ENCODE measurements at places on chromosomes 3 and 15. TPM values are rescaled to one million over a fixed set of nuclear protein-coding genes. Genes with fewer than 3 reads are reported as not detected.

DNA sequence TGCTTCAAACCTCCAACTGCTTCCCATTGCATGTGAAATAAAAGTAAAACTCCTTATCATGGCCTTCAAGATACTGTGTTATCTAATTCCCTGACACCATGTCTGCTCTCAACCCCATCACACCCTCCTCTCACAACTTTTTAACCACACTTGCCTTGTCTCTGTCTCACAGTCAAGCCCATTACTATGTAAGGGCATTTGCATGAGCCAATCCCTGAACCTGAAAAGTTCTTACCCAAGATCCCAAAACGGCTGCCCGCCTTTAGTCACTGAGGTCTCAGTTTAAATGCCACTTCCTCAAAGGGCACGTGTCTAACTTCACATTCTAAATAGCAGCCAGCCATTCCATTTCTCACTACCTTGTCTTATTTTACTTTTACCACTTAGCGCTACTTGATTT is 83.1 kb downstream of the SST start:
- H3K4me1 ChIP-seq = no peaks in the 10 kb centered on the region
- peaks cover 67% of the 10 kb centered on the region for H3K27me3 ChIP-seq
- DNase-seq = no peak
- H3K27ac ChIP-seq = no peak overlapping the region
- no peak overlapping the region for H3K4me3 ChIP-seq

- peaks cover 17% of the 10 kb centered on the region for H3K27me3 ChIP-seq
- H3K36me3 ChIP-seq = no peaks in the 10 kb centered on the region
- no peaks in the 10 kb centered on the region for H3K4me1 ChIP-seq
- H3K4me3 ChIP-seq = no peak overlapping the region
Measured at GRCh38 chr15:91202510-91203102, 102.5 kb downstream of the SV2B start.

Gene GLCE
- total RNA-seq = 4.6 TPM

GRCh38 chr3:135243616-135244015 is 448.6 kb downstream of the EPHB1 start:
- no peaks in the 10 kb centered on the region for H3K4me1 ChIP-seq
- peaks cover 1% of the 10 kb centered on the region for H3K27me3 ChIP-seq
- H3K4me3 ChIP-seq = no peak overlapping the region
- H3K27ac ChIP-seq = no peak overlapping the region
- no peaks in the 10 kb centered on the region for H3K36me3 ChIP-seq
- DNase-seq = no peak

- H3K4me1 ChIP-seq = peaks cover 9% of the 10 kb centered on the region
- DNase-seq = no peak
- H3K27ac ChIP-seq = no peak overlapping the region
- H3K4me3 ChIP-seq = no peak overlapping the region
- H3K27me3 ChIP-seq = peaks cover 2% of the 10 kb centered on the region
- H3K36me3 ChIP-seq = no peaks in the 10 kb centered on the region
Measured at GRCh38 chr3:58528629-58529028, 8.4 kb downstream of the ACOX2 start.

Gene LSAMP
- total RNA-seq = not detected

Gene OR5H1
- total RNA-seq = not detected

DNA sequence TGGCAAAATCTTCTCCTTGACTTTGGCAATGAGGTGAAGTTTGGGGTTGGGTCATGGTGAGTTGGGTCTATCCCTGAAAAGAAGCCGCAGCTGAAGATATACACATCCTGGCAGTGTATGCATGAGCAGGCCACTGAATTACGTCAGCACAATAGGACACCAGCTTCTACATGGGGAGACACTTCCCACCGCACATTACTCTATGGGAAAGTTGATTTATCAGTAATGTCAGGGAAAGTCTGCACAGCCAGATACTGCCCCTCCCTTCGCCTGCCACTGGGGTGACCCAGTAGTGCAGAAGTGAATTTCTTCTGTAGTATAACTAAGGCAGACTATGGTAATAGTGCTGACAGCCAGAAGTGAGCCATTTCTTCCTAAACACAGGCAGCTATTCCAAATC is 245.0 kb downstream of the NTRK3 start:
- H3K4me1 ChIP-seq = no peaks in the 10 kb centered on the region
- no peak for DNase-seq
- H3K4me3 ChIP-seq = no peak overlapping the region
- peaks cover 4% of the 10 kb centered on the region for H3K27me3 ChIP-seq
- H3K36me3 ChIP-seq = no peaks in the 10 kb centered on the region

GRCh38 chr15:60582370-60583036 is 103.6 kb upstream of the ICE2 start:
- H3K4me1 ChIP-seq = peaks cover 63% of the 10 kb centered on the region
- DNase-seq = peak; percentile 85
- peak overlapping the region; percentile 89 for H3K4me3 ChIP-seq
- peaks cover 4% of the 10 kb centered on the region for H3K36me3 ChIP-seq
- H3K27ac ChIP-seq = peak overlapping the region; percentile 91

DNA sequence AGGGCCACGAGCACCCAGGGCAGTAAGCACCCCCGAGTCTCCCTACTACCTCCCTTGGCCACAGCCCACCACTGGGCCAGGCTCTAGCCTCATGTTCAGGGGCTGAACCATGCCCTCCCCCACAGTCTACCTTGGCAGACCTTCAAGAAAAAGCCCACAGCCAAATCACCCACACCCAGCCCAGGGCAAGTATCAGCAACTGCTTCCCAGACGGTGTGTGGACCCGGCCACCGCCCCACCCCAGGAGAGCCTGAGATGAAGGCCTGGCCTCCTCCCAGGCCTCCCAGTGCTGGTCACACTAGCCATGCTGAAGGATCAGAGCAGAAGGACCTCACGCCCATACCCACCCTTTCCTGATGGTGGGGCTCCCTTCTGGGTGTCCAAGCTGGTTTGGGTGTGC is 92.0 kb upstream of the LINGO1 start:
- H3K27me3 ChIP-seq = peaks cover 3% of the 10 kb centered on the region
- no peaks in the 10 kb centered on the region for H3K36me3 ChIP-seq
- no peak for DNase-seq
- H3K27ac ChIP-seq = no peak overlapping the region
- H3K4me3 ChIP-seq = no peak overlapping the region

GRCh38 chr3:18189282-18190050 is 235.7 kb downstream of the SATB1 start:
- no peak for DNase-seq
- peaks cover 3% of the 10 kb centered on the region for H3K27me3 ChIP-seq
- no peaks in the 10 kb centered on the region for H3K4me1 ChIP-seq
- no peak overlapping the region for H3K4me3 ChIP-seq
- no peak overlapping the region for H3K27ac ChIP-seq

Gene CP
- not detected for total RNA-seq

GRCh38 chr15:75696311-75696720 is 16.3 kb downstream of the CSPG4 start:
- peaks cover 8% of the 10 kb centered on the region for H3K27me3 ChIP-seq
- H3K4me1 ChIP-seq = peaks cover 15% of the 10 kb centered on the region
- H3K4me3 ChIP-seq = no peak overlapping the region
- DNase-seq = no peak
- no peak overlapping the region for H3K27ac ChIP-seq

Gene ZXDC
- 34.3 TPM for total RNA-seq

DNA sequence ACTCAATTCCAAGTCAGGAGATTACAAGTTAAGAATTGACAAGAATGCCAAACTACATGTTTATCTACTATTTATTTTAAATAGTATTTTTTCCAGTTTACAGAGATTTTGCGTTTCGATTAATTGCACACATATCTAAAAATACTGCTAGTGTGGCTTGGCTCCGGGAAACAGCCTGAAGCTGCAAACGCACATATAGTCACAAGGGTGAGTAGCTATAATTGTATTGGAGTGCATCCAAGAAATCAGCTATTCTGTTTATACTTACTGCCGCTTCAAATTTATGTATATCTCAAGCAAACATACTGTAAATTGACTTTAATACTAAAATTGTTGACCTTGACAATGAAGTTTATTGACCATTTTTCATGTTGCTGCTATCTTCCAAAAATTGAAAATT is 77.0 kb upstream of the PLSCR5 start:
- H3K4me3 ChIP-seq = no peak overlapping the region
- H3K27me3 ChIP-seq = no peaks in the 10 kb centered on the region
- no peaks in the 10 kb centered on the region for H3K4me1 ChIP-seq
- peaks cover 5% of the 10 kb centered on the region for H3K36me3 ChIP-seq
- H3K27ac ChIP-seq = no peak overlapping the region

GRCh38 chr3:144770915-144771351 is 799.3 kb downstream of the DIPK2A start:
- no peak overlapping the region for H3K4me3 ChIP-seq
- no peaks in the 10 kb centered on the region for H3K36me3 ChIP-seq
- no peak overlapping the region for H3K27ac ChIP-seq
- no peaks in the 10 kb centered on the region for H3K27me3 ChIP-seq
- H3K4me1 ChIP-seq = no peaks in the 10 kb centered on the region
- DNase-seq = no peak

DNA sequence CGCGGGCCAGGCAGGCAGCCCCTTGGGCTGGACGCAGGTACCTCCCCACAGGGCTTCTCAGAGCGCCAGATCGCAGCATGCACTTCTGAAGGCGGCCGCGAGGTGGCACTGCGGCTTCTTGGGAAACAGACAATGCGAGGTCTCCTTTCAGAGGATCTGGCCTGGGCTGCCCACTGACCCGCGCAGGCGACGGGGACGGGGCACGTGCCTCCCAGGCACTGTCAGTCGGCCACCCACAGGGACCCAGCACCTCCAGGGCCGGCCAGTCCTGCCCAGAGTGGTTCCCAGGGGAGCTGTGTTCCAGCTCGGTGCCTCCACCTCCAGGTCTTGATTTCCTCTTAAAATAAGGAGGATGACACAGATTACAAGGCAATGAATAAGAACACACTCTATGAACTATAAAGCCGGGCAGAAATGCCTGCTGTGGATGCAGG is 24.4 kb upstream of the TXNRD3 start:
- no peak overlapping the region for H3K27ac ChIP-seq
- DNase-seq = peak; percentile 85
- peaks cover 20% of the 10 kb centered on the region for H3K27me3 ChIP-seq

Gene SPATA12
- total RNA-seq = not detected

DNA sequence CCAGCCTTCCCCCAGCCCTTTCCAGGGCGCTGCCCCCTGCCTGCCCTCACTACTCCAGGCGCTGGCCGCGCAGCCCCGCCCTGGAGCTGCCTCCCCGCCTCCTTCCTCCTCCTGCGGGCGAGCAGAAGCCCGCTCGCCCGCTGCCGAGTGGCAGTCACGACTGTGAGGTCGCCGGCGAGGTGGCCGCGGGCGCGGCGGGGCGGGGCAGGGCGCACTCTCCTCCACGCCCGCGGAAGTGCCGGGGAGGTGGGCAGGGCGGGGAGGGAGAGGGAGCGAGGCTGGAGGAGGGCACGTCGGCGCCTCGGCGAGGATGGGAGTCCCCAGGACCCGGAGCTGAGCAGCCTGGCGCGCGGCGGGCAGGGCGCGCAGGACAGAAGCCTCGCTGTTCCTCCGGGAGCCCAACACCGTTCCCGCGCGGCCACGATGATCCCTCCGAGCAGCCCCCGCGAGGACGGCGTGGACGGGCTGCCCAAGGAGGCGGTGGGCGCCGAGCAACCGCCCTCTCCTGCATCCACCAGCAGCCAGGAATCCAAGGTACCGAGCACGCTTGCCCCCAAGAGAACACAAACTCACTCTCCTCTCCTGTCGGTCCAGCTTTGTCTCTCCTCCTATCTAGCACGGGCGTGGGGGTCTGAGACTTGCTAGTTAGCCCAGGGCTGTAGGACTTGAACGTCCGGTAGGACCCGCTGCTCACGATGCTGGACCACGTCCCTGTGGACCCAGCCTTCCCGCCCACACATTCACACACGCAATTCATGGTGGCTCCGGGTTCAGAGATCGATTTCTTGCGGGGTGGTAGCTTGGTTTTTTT is at the start of gene STAC:
STAC (plus strand) TSS at position 284 of the 811 bp plus-strand sequence; CDS start at position 424, 140 bp downstream.
- no peak within 1 kb of the TSS for H3K27ac ChIP-seq
- peak within 1 kb of the TSS; percentile 33 for H3K4me3 ChIP-seq
- no peaks in the 10 kb centered on the region for H3K4me1 ChIP-seq
- H3K27me3 ChIP-seq = peaks cover 16% of the 10 kb centered on the region
- H3K36me3 ChIP-seq = peaks cover 5% of the 10 kb centered on the region
- DNase-seq = peak; percentile 65

Gene CAMKV
- total RNA-seq = not detected

- no peak for DNase-seq
- peaks cover 8% of the 10 kb centered on the region for H3K4me1 ChIP-seq
- H3K36me3 ChIP-seq = peaks cover 17% of the 10 kb centered on the region
Measured at GRCh38 chr15:82228750-82229149, 33.8 kb downstream of the EFL1 start.

Gene NR1I2
- total RNA-seq = not detected

Gene SI
- total RNA-seq = not detected

DNA sequence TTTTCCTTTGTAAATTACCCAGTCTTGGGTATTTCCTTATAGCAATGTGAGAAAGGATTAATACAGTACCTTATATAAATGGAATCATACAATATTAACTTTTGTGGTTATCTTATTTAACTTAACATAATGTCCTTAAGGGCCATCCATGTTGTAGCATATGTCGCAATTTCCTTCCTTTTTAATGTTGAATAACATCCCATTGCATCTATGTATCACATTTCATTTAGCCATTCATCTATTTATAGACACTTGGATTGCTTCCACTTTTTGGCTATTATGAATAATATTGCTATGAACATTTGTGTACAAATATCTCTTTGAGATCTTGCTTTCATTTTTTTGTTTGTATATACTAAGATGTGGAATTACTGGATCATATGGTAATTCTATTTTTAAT is 342.2 kb downstream of the PDCD6IP start:
- peaks cover 4% of the 10 kb centered on the region for H3K36me3 ChIP-seq
- no peaks in the 10 kb centered on the region for H3K4me1 ChIP-seq

Gene TOPBP1
- total RNA-seq = 69.3 TPM

GRCh38 chr3:188326111-188326510 is 172.2 kb downstream of the LPP start:
- no peak overlapping the region for H3K4me3 ChIP-seq
- H3K27me3 ChIP-seq = no peaks in the 10 kb centered on the region
- H3K4me1 ChIP-seq = peaks cover 49% of the 10 kb centered on the region
- H3K27ac ChIP-seq = no peak overlapping the region
- H3K36me3 ChIP-seq = peaks cover 17% of the 10 kb centered on the region

DNA sequence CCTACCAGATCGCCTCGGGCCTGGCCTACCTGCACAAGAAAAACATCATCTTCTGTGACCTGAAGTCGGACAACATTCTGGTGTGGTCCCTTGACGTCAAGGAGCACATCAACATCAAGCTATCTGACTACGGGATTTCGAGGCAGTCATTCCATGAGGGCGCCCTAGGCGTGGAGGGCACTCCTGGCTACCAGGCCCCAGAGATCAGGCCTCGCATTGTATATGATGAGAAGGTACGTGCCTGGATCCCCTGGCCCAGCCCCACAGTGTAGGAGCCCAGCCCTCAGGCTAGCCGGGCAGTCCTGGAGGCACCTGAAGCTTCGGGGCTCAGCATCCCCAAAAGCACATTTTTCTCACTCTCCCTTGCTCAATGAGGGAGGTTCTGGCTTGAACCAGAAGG is 135.8 kb downstream of the LRRK1 start:
- no peaks in the 10 kb centered on the region for H3K4me1 ChIP-seq
- no peak overlapping the region for H3K4me3 ChIP-seq
- H3K27me3 ChIP-seq = peaks cover 8% of the 10 kb centered on the region
- no peaks in the 10 kb centered on the region for H3K36me3 ChIP-seq
- no peak overlapping the region for H3K27ac ChIP-seq
- no peak for DNase-seq
